Type B pancreatic cell (in vitro differentiated cells): ENCODE measurements at places on chromosomes 6 and 20. TPM values are rescaled to one million over a fixed set of nuclear protein-coding genes. Genes with fewer than 3 reads are reported as not detected.
A peak's percentile ranks its signal among the peaks of the same experiment; 100 is the strongest.

The GUCA1A gene
- 0.41 and 0.57 TPM in 2 replicates for total RNA-seq

The SNHG17 gene
- 37.2 and 57.0 TPM in 2 replicates for total RNA-seq

The RIPPLY2 gene
- total RNA-seq, result 1.6 and 1.8 TPM in 2 replicates

The GTSF1L gene
- not detected in 2 replicates for total RNA-seq

The RAET1G gene
- 0.53 and 2.1 TPM in 2 replicates for total RNA-seq

The CD83 gene
- total RNA-seq, result 1.7 and 7.7 TPM in 2 replicates

DNA sequence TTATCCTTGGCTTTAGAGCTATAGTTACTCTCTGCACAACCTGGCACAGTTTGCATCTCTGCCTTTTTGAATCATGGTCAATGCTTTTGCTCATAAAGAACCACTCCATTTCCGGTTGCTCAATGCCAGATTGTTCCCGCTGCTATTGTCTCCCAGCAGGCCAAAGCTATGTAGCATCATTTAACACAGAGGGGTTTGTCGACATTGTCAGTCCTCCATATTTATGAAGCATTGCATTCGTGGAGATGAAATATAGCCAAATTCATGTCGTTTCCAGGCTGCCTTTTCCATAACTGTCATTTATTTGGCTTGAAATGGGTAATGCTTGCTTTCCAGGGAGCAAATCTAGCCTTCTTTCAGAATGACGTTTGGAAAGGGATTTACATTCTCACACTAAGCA is 598.8 kb downstream of the EPHA7 start:
- H3K4me3 ChIP-seq, result no peak overlapping the region
- no peak for DNase-seq
- H3K36me3 ChIP-seq, result no peaks in the 10 kb centered on the region
- no peaks in the 10 kb centered on the region for H3K4me1 ChIP-seq
- H3K27me3 ChIP-seq, result no peaks in the 10 kb centered on the region

- no peaks in the 10 kb centered on the region for H3K27me3 ChIP-seq
- peaks cover 17% of the 10 kb centered on the region for H3K4me1 ChIP-seq
- peaks cover 4% of the 10 kb centered on the region for H3K36me3 ChIP-seq
- H3K4me3 ChIP-seq, result no peak overlapping the region
Measured at GRCh38 chr6:16334671-16335070, 96.3 kb downstream of the GMPR start.

DNA sequence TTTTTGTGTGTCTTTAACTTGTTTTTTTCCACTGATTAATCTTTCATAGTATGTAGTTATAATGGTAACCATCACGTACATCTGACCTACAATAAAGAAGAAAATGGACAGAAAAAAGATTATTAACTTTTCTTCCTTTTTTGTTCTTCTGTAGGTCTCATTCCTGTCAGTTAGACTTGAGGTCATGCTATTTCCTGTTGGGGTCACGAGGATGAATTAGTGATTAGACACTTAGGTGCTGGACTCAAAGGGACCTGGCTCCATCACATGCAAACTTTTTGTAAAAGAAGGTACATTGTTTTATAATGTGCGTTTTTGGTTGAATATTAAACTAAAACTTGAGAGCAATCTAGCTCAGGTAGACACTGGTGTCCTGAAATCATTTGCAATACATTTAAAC is 14.8 kb downstream of the MARCKS start:
- no peak overlapping the region for H3K27ac ChIP-seq
- no peak for DNase-seq
- peaks cover 6% of the 10 kb centered on the region for H3K4me1 ChIP-seq
- no peaks in the 10 kb centered on the region for H3K27me3 ChIP-seq
- H3K36me3 ChIP-seq, result no peaks in the 10 kb centered on the region

DNA sequence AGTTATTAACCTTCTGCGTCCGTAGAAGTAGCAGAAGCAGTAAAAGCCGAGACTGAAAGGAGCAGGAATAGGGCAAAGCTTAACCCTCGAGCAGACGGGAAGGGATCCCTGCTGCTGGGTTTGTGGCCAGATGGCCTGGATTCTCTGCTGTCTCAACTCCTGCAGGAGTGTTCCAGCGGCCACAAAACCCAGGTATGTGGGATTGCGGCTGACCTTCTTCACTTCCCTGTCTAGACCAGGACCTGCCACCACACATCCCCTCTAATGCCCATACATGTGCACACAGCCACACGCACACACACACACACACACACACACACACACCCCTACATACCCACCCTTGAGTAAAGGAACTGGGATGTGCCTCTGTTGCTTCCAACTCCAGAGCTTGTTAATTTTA is 33.1 kb upstream of the TNFRSF21 start:
- H3K27me3 ChIP-seq, result no peaks in the 10 kb centered on the region
- DNase-seq, result no peak
- H3K27ac ChIP-seq, result no peak overlapping the region
- no peaks in the 10 kb centered on the region for H3K36me3 ChIP-seq
- peaks cover 20% of the 10 kb centered on the region for H3K4me1 ChIP-seq

- H3K27me3 ChIP-seq, result peaks cover 55% of the 10 kb centered on the region
- H3K36me3 ChIP-seq, result no peaks in the 10 kb centered on the region
- peak overlapping the region; percentile 48 for H3K4me3 ChIP-seq
- peaks cover 7% of the 10 kb centered on the region for H3K4me1 ChIP-seq
Measured at GRCh38 chr20:2521369-2522305, 12.9 kb upstream of the ZNF343 start.

DNA sequence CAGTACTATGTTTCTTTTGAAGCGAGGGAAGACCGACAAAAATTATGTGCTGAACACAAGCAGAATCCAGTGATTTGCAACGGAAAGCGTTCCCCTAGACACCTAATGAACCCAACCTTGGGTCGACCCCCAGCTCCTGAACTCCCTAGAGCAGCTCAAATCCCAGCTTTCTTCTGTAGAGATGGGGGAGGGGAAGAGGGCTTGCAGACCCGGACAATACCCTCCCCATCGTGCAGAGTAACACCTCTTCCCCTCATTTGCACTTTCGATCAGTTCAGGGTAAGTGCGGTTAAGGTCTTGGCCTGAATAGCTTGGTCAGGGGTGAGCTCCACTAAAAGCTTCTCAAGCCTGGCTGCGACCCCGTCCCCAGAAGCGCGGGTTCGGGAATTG is 404 bp downstream of the CEP162 start:
- peaks cover 18% of the 10 kb centered on the region for H3K27me3 ChIP-seq
- H3K4me1 ChIP-seq, result peaks cover 11% of the 10 kb centered on the region
- H3K36me3 ChIP-seq, result no peaks in the 10 kb centered on the region
- peak overlapping the region; percentile 80 for H3K27ac ChIP-seq

DNA sequence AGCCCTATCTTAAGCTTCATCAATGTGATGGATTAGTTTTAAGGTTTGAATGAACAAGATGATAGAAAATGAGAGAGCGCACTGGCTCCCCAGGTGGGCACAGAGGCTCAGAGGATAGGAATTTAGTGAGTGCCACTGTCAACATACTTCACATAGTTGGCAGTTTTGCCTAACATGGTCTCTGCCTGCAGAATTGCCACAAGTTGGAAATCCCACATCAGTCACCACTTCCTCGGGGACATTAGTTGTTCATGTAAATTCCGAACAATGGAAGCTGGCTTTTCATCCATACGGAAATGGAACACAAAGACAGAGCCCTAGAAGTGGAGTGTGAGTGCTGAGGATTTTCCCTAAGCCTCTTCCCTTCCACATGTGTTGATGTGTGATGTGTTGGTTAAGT is 123.9 kb upstream of the PHACTR1 start:
- H3K4me1 ChIP-seq, result peaks cover 14% of the 10 kb centered on the region
- no peak overlapping the region for H3K27ac ChIP-seq
- no peak for DNase-seq
- no peaks in the 10 kb centered on the region for H3K27me3 ChIP-seq

- peaks cover 22% of the 10 kb centered on the region for H3K4me1 ChIP-seq
- H3K36me3 ChIP-seq, result no peaks in the 10 kb centered on the region
- peaks cover 19% of the 10 kb centered on the region for H3K27me3 ChIP-seq
- H3K27ac ChIP-seq, result no peak overlapping the region
- DNase-seq, result no peak
Measured at GRCh38 chr20:48846516-48847492, 19.0 kb upstream of the PREX1 start.

DNA sequence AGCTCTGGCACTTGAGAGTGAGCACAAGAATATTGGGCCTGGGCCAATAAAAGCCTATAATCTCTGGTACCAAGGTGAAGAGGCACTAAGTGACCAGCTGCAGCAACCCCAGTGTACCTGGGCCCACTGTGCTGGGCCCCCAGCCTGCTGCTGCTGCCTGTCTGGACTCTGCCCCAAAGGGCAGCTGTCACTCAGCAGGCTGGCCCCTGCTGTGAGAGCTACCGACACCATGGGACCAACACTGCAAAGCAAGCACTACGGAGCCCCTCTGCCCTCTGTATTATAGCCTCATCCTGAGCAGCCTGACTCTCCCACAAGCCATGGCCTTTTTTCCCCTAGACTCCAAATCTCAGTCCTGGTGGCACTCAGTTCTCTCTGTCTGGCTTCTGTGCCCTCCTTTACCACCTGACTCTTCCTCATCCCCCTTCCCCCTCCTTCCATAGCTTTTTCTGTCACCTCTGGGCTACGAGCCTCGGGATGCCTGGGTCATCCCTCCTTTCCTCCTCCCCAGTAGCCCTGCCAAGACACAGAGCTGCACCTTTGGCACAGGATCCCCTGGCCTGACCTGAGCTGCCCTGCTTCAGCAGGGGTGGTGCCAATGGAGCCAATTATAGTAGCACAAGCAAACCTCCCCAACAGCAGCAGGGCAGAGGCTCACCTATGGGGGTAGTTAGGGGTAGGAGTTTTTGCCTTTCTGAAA is 14.2 kb downstream of the RRP36 start:
- H3K4me3 ChIP-seq, result no peak overlapping the region
- H3K36me3 ChIP-seq, result peaks cover 24% of the 10 kb centered on the region
- no peaks in the 10 kb centered on the region for H3K27me3 ChIP-seq
- H3K4me1 ChIP-seq, result no peaks in the 10 kb centered on the region
- DNase-seq, result no peak

DNA sequence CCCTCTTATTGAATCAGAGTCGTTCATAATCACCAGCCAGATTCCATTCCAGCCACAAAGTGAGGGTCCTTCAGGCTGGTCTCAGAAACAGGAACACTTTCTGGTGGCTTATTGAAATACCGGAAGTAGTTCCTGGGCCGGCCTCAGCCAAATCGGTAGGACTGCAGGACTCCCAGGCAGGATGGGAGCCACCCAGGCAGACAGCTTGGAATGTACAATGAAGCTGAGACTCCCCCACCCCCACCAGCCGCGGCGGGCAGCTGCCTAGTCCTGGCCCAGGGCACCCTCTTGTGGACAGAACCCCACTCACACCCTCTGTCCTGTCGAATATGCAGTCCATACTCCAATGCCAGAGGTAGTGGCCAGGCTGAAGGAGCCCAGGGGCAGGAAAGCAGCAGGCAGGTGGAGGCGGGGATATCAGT is 43.8 kb downstream of the MDFI start:
- no peaks in the 10 kb centered on the region for H3K36me3 ChIP-seq
- peaks cover 30% of the 10 kb centered on the region for H3K4me1 ChIP-seq
- H3K27ac ChIP-seq, result peak overlapping the region; percentile 63
- H3K4me3 ChIP-seq, result peak overlapping the region; percentile 57
- peaks cover 1% of the 10 kb centered on the region for H3K27me3 ChIP-seq

- H3K27me3 ChIP-seq, result peaks cover 27% of the 10 kb centered on the region
- no peak for DNase-seq
- H3K4me3 ChIP-seq, result no peak overlapping the region
- H3K36me3 ChIP-seq, result no peaks in the 10 kb centered on the region
Measured at GRCh38 chr20:699811-700338, 24.3 kb upstream of the SCRT2 start.

- no peak overlapping the region for H3K27ac ChIP-seq
- peaks cover 80% of the 10 kb centered on the region for H3K27me3 ChIP-seq
- H3K4me3 ChIP-seq, result no peak overlapping the region
- no peaks in the 10 kb centered on the region for H3K4me1 ChIP-seq
- H3K36me3 ChIP-seq, result no peaks in the 10 kb centered on the region
- DNase-seq, result no peak
Measured at GRCh38 chr6:30411515-30412207, 66.7 kb downstream of the RPP21 start.

- no peak for DNase-seq
- H3K27ac ChIP-seq, result no peak overlapping the region
- H3K4me3 ChIP-seq, result no peak overlapping the region
- H3K36me3 ChIP-seq, result peaks cover 59% of the 10 kb centered on the region
Measured at GRCh38 chr6:126015863-126016262, 29.5 kb downstream of the TRMT11 start.

- no peak for DNase-seq
- H3K27ac ChIP-seq, result peak overlapping the region; percentile 64
- no peak overlapping the region for H3K4me3 ChIP-seq
Measured at GRCh38 chr6:11806561-11807317, 28.1 kb upstream of the ADTRP start.

DNA sequence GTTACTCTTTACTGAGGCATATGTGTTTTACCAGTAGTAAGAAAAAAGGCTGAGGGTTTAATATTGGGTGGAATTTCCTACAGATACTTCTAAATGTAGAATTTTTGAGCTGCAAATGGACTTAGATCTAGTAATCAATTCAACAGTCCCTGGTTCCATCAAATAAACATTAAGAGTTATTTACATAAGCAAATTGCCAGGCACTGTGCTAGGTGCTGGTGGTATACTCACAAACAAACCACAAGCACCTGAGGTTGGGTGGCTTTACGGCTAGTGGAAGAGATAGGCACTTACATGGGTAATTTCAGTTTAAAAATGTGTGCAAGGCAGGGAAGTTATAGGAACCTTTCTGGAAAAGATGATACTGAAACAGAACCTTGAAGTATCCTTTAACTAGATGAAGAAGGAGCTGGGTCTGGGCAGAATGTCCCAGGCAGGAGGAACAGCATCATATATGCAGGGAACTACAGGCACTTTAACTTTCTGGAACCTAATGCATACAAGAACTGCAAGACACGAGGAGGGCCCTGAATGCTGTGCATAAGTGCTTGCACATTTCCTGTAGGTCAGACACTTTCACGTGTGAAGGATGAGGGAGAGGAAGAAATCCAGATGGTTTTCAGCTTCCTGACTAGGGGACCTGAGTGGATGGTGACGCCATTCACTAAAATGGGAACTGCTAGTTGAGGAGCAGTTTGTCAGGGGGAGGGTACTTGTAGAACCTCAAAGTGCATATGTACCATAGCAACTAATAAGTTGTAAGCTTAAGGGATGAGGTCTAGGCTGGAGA is 4.5 kb downstream of the CCN6 start:
- no peaks in the 10 kb centered on the region for H3K27me3 ChIP-seq
- H3K4me3 ChIP-seq, result no peak overlapping the region
- no peak for DNase-seq

- no peaks in the 10 kb centered on the region for H3K36me3 ChIP-seq
- H3K27me3 ChIP-seq, result peaks cover 8% of the 10 kb centered on the region
- DNase-seq, result no peak
- H3K4me1 ChIP-seq, result no peaks in the 10 kb centered on the region
- H3K27ac ChIP-seq, result peak overlapping the region; percentile 96
Measured at GRCh38 chr6:1039746-1040145, 272.2 kb upstream of the FOXQ1 start.
